ENCODE measurements at places on chromosomes 4 and X. TPM values are rescaled to one million over a fixed set of nuclear protein-coding genes. Genes with fewer than 3 reads are reported as not detected.

HPGD gene
- total RNA-seq, result not detected

MAP9 gene
- total RNA-seq, result 6.5 TPM

RGN gene
- 0.19 TPM for total RNA-seq

FGF16 gene
- total RNA-seq, result not detected

TMSB15A gene
- total RNA-seq, result 0.68 TPM

WNK3 gene
- total RNA-seq, result 0.64 TPM

SRPK3 gene
- 2.0 TPM for total RNA-seq

CTAG2 gene
- total RNA-seq, result 2.5 TPM

GAGE12H gene
- total RNA-seq, result not detected

NOX1 gene
- not detected for total RNA-seq

UBA6 gene
- total RNA-seq, result 43.3 TPM

PNMA3 gene
- total RNA-seq, result 0.08 TPM

CFAP99 gene
- total RNA-seq, result not detected

IL2 gene
- not detected for total RNA-seq

HTR2C gene
- not detected for total RNA-seq

CFI gene
- 11.4 TPM for total RNA-seq

FGG gene
- not detected for total RNA-seq

BMP3 gene
- total RNA-seq, result not detected

DRP2 gene
- 0.19 TPM for total RNA-seq

BEND2 gene
- total RNA-seq, result not detected

MTMR8 gene
- total RNA-seq, result 0.26 TPM

USP26 gene
- total RNA-seq, result not detected

CSN1S1 gene
- total RNA-seq, result not detected

DMP1 gene
- not detected for total RNA-seq

MGARP gene
- total RNA-seq, result 0.11 TPM

CPZ gene
- not detected for total RNA-seq

GRPR gene
- total RNA-seq, result not detected

CLDN34 gene
- 0.13 TPM for total RNA-seq

ZMAT1 gene
- 0.04 TPM for total RNA-seq

TEX13D gene
- total RNA-seq, result 0.26 TPM

ZFP42 gene
- 12.5 TPM for total RNA-seq

NDST4 gene
- total RNA-seq, result not detected

SLC39A8 gene
- 12.6 TPM for total RNA-seq

KLHL4 gene
- total RNA-seq, result 0.64 TPM

H2BW2 gene
- not detected for total RNA-seq

PF4V1 gene
- not detected for total RNA-seq

HGFAC gene
- total RNA-seq, result 0.16 TPM

F11 gene
- not detected for total RNA-seq

ANAPC4 gene
- 21.2 TPM for total RNA-seq

CSAG3 gene
- total RNA-seq, result 11.0 TPM

ARSJ gene
- 16.6 TPM for total RNA-seq

USP51 gene
- total RNA-seq, result 0.05 TPM

GLRA2 gene
- not detected for total RNA-seq

LINC00632 gene
- 5.1 TPM for total RNA-seq

CHRDL1 gene
- total RNA-seq, result 17.6 TPM

SOX3 gene
- not detected for total RNA-seq

GAGE12J gene
- 0.57 TPM for total RNA-seq

DAPP1 gene
- total RNA-seq, result not detected

RBMXL3 gene
- not detected for total RNA-seq

FAM47A gene
- not detected for total RNA-seq

IQSEC2 gene
- 7.6 TPM for total RNA-seq

AKAP14 gene
- not detected for total RNA-seq

GNRHR gene
- total RNA-seq, result not detected

FHIP1A gene
- total RNA-seq, result 3.4 TPM

RAB9B gene
- total RNA-seq, result 0.34 TPM

OPRPN gene
- not detected for total RNA-seq

UBE2A gene
- 24.9 TPM for total RNA-seq

All from A375 (cell line).